Hippocampal formation (tissue), 2 donors: ENCODE measurements at places on chromosomes 4 and X.

DNA sequence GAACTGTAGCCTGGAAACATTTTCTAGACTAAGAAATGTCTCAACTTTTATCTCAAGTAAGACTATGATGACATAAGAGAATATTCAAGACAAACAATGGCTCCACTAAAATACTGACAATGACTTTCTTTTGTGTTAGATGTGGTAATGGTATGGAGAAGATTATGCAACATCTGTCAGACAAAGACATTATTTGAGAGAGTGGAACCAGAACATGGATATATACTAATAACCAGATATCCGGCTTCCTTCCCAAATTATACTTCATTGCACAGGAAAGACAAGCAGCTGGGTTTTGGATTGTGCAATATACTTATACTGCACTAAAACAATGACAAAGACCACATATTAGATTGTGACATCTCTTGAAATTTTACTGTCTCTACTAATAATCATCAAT, 290.8 kb upstream of the GIMD1 start:
- DNase-seq, result no peak

- DNase-seq, result peak; percentile 52
These were observed 388.4 kb upstream of the SPOCK3 start for GRCh38 chr4:167622481-167623240.

DNA sequence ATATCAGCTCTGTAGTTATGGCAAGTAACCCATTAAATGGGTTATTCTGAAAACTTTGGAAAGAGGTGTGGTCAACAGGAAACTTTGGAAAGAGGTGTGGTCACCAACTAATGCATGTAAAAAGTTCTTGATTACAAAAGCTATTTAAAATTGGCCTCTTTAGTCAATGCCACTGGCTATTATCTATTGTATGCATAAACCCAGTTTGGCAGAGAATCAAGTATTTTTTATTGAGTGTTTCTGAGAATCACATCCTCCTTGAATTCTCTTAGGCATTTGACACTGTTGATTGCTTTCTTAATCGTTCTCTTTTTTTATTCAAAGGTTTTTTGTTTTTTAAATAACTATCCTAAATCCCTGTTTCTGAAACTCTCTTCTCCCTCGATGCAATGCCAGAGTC, 7.5 kb downstream of the P2RY4 start:
- DNase-seq, result no peak

- DNase-seq, result no peak
These were observed 100.2 kb upstream of the JADE1 start for GRCh38 chr4:128709268-128709667.

DNA sequence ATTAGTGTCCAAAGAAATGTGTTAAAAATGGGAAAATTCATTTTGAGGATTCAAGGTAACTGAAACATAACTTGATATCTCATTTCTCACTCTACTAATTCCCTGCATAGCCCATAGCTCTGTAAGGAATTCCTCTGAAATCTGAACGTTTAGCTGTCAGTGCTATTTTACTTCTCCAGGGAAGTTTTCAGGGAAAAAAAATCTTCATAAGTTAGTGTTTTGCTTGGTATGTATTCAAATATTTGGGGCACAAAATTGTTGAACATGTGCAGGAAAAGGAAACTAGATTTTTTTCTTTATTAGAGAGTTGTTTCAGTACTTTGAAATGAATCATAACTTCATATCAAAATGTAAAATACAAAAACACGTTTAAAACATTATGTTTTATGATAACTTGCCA, 891.4 kb downstream of the CENPC start:
- no peak for DNase-seq

- DNase-seq, result no peak
These were observed 51.7 kb downstream of the FAM53A start for GRCh38 chr4:1632109-1633104.

DNA sequence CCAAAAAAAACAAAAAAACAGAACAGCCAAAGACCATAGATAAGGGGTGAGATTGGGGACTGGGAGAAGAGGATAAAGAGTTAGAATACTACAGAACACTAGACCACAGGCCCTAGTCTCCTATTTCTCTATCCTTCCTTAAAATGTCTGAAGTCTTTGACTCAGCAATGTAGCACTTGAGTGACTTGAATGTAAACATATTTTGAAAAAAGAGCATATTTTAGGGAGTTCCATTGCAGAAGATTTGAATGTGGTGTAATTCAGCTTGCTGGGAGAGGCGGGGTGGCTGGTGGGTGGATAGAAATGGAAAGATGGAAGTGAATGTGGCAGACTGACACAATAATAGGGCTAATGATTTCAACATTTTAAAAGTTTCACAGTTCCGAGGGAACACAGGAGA, 144.9 kb downstream of the CHIC2 start:
- DNase-seq, result no peak

- no peak for DNase-seq
These were observed 48.1 kb downstream of the NRK start for GRCh38 chrX:105870445-105870844.

DNA sequence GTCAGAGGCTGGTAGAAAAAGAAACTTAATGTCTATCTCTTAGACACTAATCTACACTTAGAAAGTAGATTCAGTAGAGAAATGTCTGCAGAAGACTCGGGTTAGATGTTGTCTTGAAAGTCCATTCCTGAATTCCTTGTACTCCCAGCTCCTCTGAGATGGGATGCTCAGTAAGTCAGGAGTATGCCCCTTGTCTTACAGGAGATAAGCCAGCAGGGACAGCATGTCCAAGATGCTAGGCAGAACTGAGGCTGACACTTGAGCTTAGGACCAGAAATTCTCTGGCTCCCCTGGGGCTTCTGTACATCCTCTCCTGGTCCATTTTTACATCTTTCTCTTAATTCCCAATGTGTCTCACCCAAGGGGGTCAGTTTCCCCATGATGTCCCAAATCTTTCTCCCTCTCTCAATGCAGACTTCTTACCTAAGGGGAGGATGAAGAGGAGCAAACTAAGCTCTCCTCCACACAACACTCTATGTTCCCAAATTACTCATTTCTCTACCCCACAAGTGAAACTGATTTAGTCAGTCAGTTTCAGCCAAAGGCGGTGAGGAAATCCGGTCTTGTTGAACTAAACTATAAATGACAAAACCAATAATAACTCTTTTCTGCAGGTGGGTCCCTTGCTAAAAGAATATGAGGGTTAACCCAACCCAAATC, 558.2 kb upstream of the DIPK2B start:
- no peak for DNase-seq

- DNase-seq, result no peak
These were observed 57.4 kb upstream of the HGFAC start for GRCh38 chr4:3384391-3384770.

DNA sequence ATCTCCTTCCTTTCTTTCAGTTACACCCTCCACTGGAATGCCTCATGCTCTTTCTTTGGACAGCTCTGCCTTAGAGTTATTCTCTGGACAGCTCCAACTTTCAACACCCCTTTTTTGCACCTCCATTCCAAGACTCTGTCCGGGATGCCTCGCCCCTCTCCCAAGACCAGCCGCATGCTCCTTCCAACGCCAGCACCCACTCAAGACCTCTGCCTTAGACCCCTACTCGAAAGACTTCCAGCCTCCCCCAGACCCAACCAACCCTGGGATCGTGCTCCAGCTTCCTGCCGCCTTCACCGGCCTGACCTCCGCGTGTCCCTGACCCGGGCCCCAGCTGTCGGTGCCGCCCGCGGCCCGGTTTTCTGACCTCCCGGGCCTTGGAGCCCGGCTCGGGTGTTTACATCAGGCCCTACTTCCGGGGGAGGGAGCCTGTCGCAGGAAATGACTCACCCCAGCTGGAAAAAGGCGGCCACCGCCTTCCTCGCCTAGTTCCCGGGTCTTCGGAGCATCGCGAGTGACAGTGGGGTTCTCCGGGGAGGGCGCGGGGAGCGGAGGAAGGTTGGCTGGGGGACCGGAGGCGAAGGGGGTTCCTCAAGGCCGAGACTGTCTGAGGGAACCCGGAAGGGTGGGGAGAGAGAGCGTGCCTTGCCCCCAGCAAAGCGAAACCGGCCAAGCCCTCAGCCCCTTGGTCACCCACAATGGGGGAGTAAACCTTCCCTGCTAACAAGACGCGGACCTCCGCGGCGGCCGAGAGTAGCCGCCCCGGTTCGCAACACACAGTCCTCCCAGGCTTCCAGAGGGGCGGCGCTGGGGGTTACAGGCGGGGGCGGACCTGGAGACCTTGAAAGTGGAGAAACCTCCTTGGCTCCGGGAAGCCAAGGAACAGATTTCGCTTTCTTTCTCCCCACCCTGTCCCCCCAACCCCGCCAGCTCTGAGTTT, at the start of gene WDR45:
TSS of gene WDR45 (minus strand) at position 399 of the 940 bp plus-strand sequence. CDS start 1,792 bp downstream, outside the sequence.
- peak; percentile 41 for DNase-seq
